ENCODE measurements at places on chromosomes 1 and 21.

GRCh38 chr1:235087906-235088305 is 40.7 kb downstream of the TOMM20 start:
- no peak for DNase-seq

DNA sequence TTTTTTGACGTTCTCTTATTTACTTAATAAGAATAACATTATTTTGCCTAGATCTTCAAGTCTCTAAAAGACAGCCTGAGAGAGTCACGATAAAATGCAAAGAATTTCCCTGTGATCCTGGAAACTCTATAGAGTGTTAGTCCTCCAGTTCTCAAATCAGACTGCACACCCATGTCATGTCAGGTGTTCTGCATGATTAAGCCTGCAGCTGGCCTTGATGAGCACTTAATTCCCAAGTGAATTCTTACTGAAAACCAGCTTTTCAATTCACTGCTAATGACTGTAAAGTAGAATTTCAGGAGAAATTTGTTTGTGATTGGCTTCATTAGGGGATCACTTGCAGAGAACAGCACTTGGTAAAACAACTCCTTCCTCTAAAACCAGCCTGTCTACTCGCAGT is 41.9 kb downstream of the CHML start:
- DNase-seq, result no peak

DNA sequence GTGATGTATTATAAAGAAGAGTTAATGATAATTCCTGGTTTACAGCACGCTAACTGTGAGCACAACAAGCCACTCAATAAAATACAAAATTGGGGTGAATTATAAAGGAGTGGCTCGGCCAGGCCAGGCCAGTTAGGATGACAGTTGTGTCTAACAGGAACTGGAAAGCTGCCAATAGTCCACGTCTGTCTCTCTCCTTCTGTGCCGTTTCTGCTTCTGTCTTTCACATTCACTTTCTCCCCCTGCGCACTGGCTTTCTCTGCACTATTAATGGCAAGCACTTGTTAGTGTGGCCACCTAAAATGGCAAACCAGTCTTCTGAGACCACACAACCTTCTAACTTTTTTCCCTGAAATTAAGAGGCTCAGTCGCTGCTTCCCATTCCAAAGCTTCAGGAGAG is 394.3 kb downstream of the NTNG1 start:
- no peak for DNase-seq

DNA sequence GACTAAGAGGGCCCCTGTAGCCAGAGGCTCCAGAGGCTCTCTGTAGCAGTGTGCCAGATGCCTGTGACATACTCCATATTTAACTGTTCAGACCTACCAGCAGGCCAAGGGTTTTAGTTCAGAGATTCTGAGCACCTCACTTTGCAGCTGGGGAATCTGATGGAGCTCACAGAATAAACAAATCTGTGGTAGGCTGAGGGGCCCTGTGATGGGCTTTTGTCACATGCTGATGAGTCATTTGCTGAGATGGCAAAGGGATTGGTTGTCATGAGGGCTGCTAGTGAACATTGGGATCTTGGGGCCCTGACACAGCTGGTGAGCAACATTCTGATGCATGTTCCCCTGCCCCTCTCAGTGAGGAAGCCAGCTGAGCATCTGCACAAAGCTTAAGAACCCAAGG is 482.2 kb downstream of the CAMTA1 start:
- no peak for DNase-seq

DNA sequence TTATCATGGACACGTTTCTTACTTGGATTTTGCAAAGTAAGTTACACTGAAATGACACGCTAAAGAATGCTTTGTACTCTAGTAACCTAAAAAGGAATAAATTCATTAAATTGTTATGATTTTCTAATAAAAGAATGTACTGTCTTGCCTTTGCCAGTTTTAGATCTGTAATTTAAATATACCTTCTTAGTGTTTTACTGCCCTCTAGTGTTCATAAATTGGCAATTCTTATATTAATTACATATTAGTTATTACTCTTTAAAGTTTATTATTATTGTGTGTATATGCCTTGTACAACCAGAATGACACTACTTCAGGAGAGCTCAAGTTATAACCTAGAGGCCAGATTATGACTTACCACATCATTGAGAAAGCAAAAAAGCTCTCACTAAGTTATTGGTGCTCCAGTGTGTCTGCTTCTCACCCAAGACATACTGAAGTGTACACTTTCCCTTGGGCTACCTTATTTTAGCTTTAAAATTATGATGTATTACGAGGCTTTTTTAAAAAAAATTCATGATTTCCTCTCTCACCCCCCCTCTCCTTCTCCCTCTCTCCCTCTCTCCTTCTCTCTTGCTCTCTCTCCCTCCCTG is 169.9 kb downstream of the HS2ST1 start:
- DNase-seq, result no peak

DNA sequence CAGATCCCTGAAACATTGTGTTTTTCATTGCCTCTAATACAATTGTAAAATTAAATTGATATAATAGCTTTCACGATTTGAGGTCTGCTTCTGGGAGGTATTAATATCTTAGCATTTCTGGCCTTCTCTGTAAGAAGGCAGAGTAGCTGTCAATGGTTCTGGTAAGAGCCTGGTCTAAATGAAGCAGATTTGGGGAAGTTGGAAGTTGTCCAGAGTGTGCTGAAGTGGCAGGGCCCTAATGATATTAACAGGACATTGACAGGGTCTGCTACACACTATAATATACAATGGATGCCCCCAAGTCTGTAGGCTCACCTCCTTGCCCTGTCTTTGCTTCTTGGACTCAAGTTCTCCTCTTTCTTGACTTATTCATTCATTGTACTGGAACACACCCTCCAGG is 99.5 kb downstream of the C4BPA start:
- DNase-seq, result no peak

DNA sequence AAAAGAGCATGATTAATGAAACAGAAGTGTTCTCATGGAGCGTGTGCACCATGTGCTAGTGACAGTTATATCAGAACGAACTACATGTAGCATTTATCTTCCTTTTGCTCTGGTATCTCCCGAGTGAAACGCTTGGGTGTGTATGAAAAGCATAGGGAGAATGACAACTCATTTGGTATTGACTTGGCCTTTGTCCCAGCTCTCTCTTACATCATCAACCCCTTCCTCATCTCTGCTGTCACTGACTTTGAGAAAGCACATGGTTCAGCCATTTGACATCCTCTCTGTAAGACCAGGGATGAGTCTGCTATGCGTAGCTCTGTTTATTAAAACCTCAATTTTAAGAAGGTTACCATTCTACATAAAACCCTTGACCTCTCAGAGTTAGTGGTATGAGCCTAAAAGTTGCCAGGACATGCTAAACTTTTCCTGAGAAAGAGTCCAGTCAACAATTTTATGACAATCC is 201.0 kb downstream of the NRIP1 start:
- no peak for DNase-seq

DNA sequence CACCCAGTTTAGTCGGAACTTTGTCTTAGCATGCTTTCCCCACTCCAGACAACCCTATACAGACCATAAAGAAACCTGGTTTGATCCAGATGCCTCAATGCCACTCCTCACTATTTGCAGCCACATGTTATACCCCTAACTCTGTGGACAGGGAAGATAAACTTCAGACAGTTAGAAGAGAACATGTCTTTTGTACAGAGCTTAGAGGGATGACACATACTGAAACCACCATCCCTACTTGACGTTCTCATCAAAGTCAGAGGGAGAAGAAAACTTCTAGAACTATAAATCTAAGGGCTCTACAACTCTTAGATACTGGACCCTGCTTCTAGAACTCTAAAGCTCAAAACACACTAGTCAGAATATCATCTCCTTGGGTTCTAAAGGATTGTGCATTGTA is 3.7 kb downstream of the SYT6 start:
- no peak for DNase-seq

DNA sequence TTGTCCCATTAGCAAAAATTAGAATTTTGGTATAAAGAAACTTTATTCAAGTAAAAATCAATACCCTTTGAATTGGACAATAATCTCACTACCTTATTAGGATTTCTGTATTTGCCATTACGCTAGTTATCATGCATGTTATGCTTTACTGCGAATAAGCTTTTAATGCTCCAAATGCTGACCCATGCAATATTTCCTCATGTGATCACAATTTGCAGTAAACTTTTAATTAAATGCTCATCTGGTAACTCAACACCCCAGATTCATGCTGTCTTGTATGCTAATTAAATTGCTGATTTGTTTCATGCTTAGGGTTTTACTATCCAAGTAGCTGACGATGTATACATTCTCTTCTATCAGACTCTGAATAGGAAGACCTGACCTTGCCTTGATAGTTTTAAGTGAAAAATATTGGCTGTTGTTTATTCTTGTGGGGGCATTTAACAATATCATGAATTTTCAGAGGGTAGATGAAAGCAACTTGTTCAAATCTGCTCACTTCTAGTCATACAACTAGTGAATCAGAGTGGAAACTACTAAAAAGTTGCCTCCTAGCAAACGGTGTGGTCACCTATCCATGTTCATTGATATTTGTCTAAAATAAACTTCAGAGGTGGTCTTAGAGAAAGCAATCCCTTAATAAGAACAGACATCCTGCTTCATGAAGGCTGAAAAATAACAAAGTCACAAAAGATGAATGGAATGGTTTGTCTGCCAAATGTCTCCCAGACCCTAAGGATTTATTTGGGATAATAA is 5.6 kb downstream of the XCL1 start:
- DNase-seq, result no peak

- no peak for DNase-seq
Measured at GRCh38 chr1:110387048-110387754, 3.6 kb downstream of the SLC16A4 start.

Measured in cortex of kidney (tissue), 1 donor.